PC-3 (cell line): ENCODE measurements at places on chromosomes 16 and 17. TPM values are rescaled to one million over a fixed set of nuclear protein-coding genes. Genes with fewer than 3 reads are reported as not detected.
A peak's percentile ranks its signal among the peaks of the same experiment; 100 is the strongest.

DNA sequence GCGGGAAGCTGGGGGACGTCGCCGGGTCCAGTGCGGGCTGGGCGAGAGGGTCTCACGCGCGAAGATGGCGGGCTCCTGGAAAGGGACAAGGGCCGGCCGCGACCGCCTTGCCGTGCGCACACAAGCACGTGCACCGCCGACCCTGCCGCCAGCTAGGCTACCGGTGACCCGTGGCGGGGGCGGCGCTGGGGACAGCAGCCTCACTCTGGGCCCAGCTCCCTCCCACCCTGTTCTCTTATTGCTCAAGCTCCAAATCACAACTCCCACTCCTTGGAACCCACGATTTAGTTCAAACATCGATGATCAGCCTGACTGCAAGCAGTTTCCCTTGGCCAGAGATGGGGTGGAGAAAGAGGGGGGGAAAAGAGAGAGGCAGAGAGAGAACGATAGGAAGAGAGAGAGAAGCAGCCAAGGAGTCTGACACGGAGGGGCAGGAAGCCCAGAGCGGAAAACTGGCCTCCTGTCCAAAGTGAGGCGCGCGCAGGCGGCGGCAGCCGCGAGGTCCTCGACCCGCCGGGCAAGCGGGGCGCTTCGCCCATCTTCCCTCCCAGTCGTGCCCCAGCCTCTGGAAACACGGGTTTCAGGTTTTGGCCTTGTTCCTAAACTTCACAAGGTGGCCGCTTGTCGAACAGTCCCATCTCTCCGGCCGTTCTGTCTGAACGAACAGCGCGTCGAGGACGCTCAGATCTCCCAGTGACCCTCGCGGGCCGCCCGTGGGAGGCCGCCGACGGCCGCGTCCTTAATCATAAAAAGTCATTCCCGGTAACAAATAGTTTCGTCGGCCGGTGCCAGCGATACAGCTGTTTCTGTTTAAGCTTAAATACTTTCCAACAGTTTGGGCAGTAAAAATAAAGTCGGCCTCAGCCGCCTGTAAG, 1.7 kb upstream of the CBX8 start:
- H3K27me3 ChIP-seq = peaks cover 59% of the 10 kb centered on the region
- no peak overlapping the region for H3K27ac ChIP-seq
- 0 out of 2 replicates have a peak, but pooled peaks cover 6% of the 10 kb centered on the region for H3K36me3 ChIP-seq

The RASD1 gene
- total RNA-seq = 59.0 and 82.6 TPM in 2 replicates

The CES3 gene
- total RNA-seq = 0.26 and 0.58 TPM in 2 replicates

DNA sequence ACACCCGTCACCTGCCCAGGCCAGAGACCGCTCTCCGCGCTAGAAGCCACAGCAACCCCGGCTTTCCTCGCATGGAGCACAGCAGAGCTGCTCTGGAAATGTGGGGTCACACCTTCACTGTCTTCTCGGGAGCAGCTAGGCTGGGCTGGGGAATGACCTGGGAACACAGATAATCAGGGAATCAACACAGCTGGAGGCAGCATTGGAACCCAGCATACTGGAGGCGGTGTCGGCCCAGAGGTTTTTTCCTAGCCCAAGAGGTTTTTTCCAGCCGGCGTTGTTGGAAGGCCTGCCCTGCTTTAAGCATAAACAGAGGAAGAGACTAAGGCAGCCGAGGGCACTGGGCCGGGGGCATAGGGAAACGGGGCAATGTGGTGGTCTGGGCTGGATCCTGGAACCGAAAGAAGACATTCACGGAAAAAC, 791 bp upstream of the PLD6 start:
- H3K27ac ChIP-seq = no peak overlapping the region
- no peaks in the 10 kb centered on the region for H3K27me3 ChIP-seq
- peaks cover 4% of the 10 kb centered on the region; the same call in 1 of the 2 replicates for H3K36me3 ChIP-seq
- peaks cover 25% of the 10 kb centered on the region for H3K4me1 ChIP-seq

The ITGAD gene
- not detected in 2 replicates for total RNA-seq

DNA sequence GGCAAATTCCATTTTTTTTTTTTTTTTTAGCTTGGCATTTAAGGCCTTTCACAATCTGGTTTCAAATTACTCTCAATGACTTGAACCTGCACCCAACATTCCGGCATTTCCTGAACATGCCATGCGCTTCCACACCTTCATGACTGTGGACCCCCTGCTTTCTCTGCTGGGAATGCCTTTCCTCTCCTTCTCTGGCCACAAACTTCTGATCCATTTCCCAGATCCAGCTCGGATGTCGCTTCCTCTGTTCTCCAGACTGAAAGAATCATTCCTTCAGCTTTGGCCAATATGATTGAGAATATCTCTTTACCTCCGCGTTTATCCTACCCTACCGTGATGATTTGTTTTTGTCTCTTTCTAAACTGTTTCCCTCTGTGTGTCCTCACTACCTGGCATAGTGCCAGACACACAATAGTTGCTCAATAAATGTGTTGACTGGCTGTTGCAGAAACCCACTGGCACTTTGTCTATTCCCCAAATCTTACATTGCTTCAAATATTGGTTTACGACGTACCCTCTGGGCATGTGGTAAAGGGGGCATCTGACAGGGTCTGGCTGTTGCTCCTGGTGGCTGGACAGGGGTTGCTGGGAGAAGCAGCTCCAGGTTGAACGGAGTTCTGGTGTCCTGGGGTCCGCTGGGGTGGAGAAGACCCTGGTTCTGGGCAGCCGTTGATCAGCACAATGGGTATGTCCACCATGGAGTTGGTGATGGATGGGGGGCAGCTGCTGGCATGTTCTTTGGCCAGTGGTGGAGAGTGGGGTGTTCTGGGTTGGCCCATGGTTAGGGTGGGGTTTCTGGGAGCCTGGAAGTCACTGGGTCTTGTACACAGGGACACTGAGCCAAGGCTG, 14.7 kb downstream of the TNS4 start:
- H3K27me3 ChIP-seq = no peaks in the 10 kb centered on the region
- peaks cover 59% of the 10 kb centered on the region for H3K36me3 ChIP-seq
- H3K4me3 ChIP-seq = no peak overlapping the region
- H3K27ac ChIP-seq = peak overlapping the region; percentile 99

- H3K4me3 ChIP-seq = no peak overlapping the region
- no peak overlapping the region for H3K27ac ChIP-seq
- H3K27me3 ChIP-seq = no peaks in the 10 kb centered on the region
- H3K36me3 ChIP-seq = peaks cover 54% of the 10 kb centered on the region
- no peak for DNase-seq
- no peaks in the 10 kb centered on the region for H3K4me1 ChIP-seq
These were observed 57.3 kb downstream of the CDC27 start for GRCh38 chr17:47131761-47132160.

GRCh38 chr17:34299956-34300577, 14.5 kb downstream of the CCL11 start:
- no peak overlapping the region for H3K27ac ChIP-seq
- no peaks in the 10 kb centered on the region for H3K27me3 ChIP-seq
- no peak for DNase-seq
- H3K36me3 ChIP-seq = no peaks in the 10 kb centered on the region
- H3K4me1 ChIP-seq = no peaks in the 10 kb centered on the region

- peaks cover 12% of the 10 kb centered on the region; the same call in 1 of the 2 replicates for H3K4me1 ChIP-seq
- H3K4me3 ChIP-seq = no peak overlapping the region
- DNase-seq = no peak
- H3K27me3 ChIP-seq = no peaks in the 10 kb centered on the region
These were observed 3.2 kb downstream of the TMEM208 start for GRCh38 chr16:67229906-67230808.

DNA sequence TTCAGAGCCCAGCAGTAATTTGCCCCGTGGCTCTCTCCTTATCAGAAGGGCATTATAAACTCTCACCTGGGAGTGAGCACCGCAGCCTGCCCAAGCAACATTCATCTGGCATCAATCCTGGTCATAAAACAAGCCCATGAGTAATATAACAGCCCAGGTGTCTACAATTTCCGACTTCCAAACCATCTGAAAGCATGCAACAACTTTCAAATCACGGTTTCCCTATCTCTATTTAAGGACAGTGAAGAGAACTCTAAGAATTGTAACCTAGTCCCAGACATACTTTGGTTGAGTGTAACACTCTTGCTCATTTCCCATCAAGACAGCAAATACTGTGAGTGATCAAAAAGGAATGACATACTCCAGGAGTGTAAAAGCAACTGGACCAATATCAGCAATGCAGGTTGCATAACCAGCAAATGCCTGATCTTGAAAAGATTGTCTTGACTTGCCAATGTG, 487.4 kb upstream of the SOX9 start:
- peak overlapping the region; percentile 32 for H3K4me3 ChIP-seq
- H3K4me1 ChIP-seq = peaks cover 41% of the 10 kb centered on the region
- no peaks in the 10 kb centered on the region for H3K27me3 ChIP-seq
- H3K36me3 ChIP-seq = no peaks in the 10 kb centered on the region

The APOBR gene
- 0.04 TPM in 1 of 2 replicates, not detected in the other for total RNA-seq

GRCh38 chr17:57490890-57491289, 234.6 kb downstream of the MSI2 start:
- no peaks in the 10 kb centered on the region for H3K4me1 ChIP-seq
- H3K36me3 ChIP-seq = no peaks in the 10 kb centered on the region
- no peak overlapping the region for H3K27ac ChIP-seq
- no peak overlapping the region for H3K4me3 ChIP-seq

GRCh38 chr17:61267847-61268246, 131.8 kb upstream of the TBX2 start:
- no peak for DNase-seq
- H3K4me3 ChIP-seq = no peak overlapping the region

The ADAP2 gene
- 0.86 and 2.5 TPM in 2 replicates for total RNA-seq

DNA sequence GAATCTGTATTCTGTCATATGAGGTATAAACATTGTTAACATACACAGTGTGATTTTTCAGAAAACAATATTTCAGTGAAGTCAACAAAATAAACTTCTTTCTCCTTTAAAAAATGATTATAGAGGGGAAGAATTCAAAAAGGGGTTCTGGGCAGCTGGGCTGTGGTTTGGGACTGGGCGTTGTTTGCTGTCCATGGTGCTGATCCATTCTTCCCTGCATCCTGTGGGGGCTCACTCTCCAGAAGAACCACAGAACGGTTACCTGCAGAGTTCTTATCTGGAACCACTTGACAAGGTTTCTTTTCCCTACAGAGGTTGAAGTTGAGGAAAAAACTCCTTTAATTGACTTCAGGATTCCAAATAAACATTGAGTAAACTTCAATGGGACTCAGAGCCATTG, 1091.0 kb downstream of the CDH8 start:
- H3K27me3 ChIP-seq = no peaks in the 10 kb centered on the region
- no peak overlapping the region for H3K27ac ChIP-seq
- DNase-seq = peak; percentile 1
- H3K4me1 ChIP-seq = no peaks in the 10 kb centered on the region

DNA sequence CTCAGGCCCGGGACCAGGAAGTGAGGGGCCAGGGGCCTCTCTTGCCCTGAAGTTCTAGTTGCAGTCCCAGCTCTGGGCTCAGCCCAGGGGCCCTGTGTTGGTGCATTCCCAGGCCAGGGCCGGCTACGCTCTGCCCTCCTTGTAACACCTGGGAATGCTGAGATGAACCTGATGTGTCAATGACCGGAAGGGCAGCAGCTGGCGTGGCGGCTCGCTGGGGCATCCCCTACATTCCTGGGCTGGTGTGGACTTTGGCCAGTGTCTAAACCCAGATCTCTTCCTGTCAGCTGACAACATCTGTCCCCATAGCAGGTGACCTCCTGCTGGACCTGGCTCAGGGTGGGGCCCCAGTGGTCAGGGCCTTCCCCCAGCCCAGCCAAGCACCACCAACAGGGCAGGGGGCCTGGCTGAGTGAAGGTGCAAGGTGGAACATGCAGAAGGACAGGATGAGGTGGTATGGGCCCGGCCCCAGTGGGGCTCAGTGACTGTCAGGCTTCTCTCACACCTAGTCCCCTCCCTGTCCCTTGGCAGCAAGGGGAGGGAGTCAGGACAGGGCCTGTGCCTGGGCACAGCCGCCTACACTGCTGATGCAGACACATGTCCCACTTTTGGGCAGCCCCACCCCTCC, 15.9 kb downstream of the FAM83G start:
- H3K4me1 ChIP-seq = no peaks in the 10 kb centered on the region
- no peaks in the 10 kb centered on the region for H3K36me3 ChIP-seq
- H3K27me3 ChIP-seq = no peaks in the 10 kb centered on the region
- H3K27ac ChIP-seq = no peak overlapping the region

- peaks cover 25% of the 10 kb centered on the region for H3K4me1 ChIP-seq
- H3K27me3 ChIP-seq = no peaks in the 10 kb centered on the region
- DNase-seq = peak; percentile 18
- H3K36me3 ChIP-seq = no peaks in the 10 kb centered on the region; the same call in 1 of the 2 replicates
- peak overlapping the region; percentile 42 for H3K27ac ChIP-seq
These were observed 22.4 kb upstream of the EIF1 start for GRCh38 chr17:41666237-41666641.

- H3K4me1 ChIP-seq = no peaks in the 10 kb centered on the region
- H3K36me3 ChIP-seq = no peaks in the 10 kb centered on the region
- DNase-seq = no peak
- H3K4me3 ChIP-seq = no peak overlapping the region
- no peaks in the 10 kb centered on the region for H3K27me3 ChIP-seq
These were observed 9.6 kb downstream of the GPRC5B start for GRCh38 chr16:19874851-19875546.

- DNase-seq = no peak
- H3K27ac ChIP-seq = no peak overlapping the region
- peaks cover 25% of the 10 kb centered on the region for H3K27me3 ChIP-seq
- H3K36me3 ChIP-seq = no peaks in the 10 kb centered on the region
- H3K4me1 ChIP-seq = no peaks in the 10 kb centered on the region
- no peak overlapping the region for H3K4me3 ChIP-seq
These were observed 55.0 kb upstream of the CBFA2T3 start for GRCh38 chr16:89031715-89032659.

The PSMD11 gene
- 160 and 163 TPM in 2 replicates for total RNA-seq

The ZNF423 gene
- total RNA-seq = not detected in 2 replicates

The SPAG5 gene
- 86.6 and 118 TPM in 2 replicates for total RNA-seq

GRCh38 chr16:4664538-4665418, 28.6 kb upstream of the NUDT16L1 start:
- H3K27ac ChIP-seq = no peak overlapping the region
- no peaks in the 10 kb centered on the region; the same call in 1 of the 2 replicates for H3K4me1 ChIP-seq
- H3K27me3 ChIP-seq = no peaks in the 10 kb centered on the region

DNA sequence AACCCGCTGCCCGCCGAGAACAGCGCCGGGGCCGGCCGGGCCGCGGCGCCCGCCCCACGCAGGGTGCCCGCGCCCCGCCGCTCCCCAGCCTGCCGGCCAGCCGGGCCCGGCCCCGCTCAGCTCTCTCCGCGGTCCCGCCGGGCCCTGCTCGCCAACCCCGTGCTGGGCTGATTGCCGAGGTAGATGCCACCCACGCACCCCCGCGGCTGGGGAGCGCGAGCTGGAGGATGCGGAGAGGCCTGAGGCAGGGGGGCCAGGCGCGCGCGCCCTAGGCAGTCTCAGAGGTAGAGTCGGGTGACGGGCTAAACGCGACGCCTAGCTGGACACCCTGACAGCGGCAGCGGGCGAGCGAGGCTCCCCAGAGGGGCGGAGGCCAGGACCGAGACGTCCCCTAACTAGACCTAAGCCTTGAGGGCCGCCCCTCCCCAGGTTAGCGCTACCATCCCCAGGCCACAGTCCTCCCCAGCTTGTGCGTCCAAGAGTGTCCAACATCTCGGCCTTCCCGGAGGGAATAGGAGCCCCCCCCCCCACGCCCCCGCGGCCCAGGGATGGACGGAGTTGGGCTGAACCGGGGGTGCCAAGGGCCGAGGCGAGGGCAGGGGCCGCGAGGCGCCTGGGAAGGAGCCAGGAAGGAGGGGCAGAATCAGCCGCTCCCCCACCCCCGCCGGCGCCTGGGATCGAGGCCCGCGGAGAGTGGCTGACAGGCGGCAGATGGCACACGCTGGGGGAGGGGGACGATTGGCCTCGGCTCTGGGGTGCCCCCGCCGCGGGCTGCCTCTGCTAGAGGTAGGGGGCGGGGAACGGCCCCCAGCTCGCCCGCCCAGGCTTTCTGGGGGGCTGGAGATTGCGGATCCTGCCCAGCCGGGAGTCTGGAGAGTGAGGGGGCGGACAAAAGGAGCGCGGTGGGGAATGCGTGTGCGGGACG, 2.5 kb upstream of the ZNF423 start:
- H3K4me3 ChIP-seq = no peak overlapping the region
- no peak for DNase-seq
- no peaks in the 10 kb centered on the region for H3K4me1 ChIP-seq
- no peaks in the 10 kb centered on the region for H3K36me3 ChIP-seq
- no peak overlapping the region for H3K27ac ChIP-seq
- H3K27me3 ChIP-seq = peaks cover 55% of the 10 kb centered on the region
